ENCODE measurements at places on chromosomes 16 and 17.

DNA sequence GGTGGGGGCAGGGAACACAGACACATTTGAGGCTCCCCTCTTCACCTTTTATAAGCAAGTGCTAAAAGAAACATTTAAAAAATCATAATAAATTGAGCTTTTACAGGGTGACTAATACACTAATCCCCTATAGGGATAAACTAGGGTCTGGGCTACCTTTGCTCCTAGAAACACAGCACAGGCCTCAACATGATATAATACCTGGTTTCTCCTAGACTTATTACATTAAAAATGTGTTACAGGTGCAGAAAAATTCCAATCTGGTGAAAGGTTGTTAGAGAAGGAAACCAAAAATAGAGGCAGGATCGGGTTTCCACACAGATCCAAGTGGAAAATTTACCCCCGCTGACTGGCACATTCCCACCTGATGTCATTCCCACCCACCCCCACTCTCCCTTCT, 124.7 kb upstream of the NOG start:
- no peak for DNase-seq

DNA sequence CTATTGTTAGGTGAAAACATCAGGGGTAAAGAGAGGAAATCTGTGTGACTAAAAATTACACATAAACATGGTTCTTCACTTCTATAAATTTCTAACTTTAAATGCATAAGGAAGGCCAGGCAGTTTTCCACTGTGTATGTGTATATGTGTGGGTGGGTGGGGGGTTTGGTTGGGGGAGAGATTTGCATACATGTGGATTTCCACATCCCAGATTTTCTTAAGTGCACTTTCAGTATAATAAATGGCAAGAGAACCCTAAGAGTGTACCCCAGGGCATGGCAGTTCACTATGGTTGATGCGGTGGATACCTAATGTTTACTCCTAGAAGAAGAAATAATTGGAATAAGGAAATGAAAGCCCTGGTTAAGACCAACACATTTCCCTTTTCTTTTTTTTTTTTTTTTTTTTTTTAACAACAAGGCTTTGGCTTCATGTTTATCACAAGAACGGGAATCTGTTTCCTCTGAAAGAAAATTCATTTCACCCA, 451.8 kb upstream of the CCL2 start:
- no peak for DNase-seq

DNA sequence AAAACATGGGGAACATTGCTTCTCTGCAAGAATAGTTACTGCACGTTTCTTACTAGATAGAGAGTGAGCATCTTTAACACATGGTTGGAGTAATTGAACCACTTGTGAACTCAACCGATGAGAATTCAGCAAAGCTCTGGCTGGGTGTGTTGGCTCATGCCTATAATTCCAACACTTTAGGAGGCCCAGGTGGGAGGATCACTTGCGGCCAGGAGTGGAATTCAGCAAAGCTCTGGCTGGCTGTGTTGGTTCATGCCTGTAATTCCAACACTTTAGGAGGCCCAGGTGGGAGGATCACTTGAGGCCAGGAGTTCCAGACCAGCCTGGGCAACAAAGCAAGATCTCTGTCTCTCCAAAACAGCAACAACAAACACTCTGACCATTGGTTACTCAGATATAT, 865.9 kb downstream of the KCNJ2 start:
- DNase-seq: no peak

GRCh38 chr17:56149266-56150036, 3.8 kb upstream of the ANKFN1 start:
- no peak for DNase-seq

GRCh38 chr16:85761861-85762260, 11.0 kb upstream of the C16orf74 start:
- no peak for DNase-seq

GRCh38 chr16:17130733-17131132, 340.0 kb downstream of the XYLT1 start:
- no peak for DNase-seq

Data from activated CD8-positive, alpha-beta memory T cell treated with anti-CD3 and anti-CD28 coated beads, Interleukin-2, amount 10 ng/mL, durations not matched to agents 7 days and 5 days (primary cell).